ENCODE measurements at places on chromosomes 7 and 10.

DNA sequence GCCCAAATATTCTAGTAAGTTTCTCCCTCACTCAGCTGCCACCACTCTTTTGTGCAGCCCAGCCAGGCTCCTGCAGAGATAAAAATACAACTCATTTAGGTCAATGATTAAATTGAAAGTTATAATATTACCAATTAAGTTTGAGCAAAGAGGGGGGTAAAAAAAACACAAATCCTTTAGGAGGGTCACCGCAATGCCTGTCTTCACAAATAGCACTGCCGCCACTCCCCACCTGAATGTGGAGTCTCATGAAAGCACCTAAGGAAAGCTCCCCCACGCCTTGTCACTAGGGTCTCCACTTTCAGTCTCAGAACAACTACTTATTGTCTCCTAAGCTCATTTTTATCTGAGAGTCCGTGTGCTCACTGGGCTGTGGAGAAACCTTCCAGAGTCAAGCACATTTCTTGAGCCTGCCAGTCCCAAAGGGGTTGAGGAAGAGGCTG lies 148.7 kb downstream of the FGFR2 start:
- DNase-seq, result no peak

DNA sequence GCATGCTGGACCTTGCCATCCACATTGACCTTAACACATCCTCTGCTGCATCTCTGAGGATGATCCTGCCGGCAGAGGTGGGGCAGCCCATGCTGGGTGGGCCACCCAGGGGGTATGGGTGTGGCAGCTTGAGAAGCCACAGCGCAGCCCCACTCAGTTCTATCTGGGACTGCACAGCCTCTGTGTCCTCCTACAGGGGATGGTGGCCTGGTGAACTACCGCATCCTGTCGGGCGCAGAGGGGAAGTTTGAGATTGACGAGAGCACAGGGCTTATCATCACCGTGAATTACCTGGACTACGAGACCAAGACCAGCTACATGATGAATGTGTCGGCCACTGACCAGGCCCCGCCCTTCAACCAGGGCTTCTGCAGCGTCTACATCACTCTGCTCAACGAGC lies 12.2 kb upstream of the C10orf105 start:
- DNase-seq, result no peak

- no peak for DNase-seq
Observed at GRCh38 chr10:7206412-7207100, 204.3 kb downstream of the SFMBT2 start.

DNA sequence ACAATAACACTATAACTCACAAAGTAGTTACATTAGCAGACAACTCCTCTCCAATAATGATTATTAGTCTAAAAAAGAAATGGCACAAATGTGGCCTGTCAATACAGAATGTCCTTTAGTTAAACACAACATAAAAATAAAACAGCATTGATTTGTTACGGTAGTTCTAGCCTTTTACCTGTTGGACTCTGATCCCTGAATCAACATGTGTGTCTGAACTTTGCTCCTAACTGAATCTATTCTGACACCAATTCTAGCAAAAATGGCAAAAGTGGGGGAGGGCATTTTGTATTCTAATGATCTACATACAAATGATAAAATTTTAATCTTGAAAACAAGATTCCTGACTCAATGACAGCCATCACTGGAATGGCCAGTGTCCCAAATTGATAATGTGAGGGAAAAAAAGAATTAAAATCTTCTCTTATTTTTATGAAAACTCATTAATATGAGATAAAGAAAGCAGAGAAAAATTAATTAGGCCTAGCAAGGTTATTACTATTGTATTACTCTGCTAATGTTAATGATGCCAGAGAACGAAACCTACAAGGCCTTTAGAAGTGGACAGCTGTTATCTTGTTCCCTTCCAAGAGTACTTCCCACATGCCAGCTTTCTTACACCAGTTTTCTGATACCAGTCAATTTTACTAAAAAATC lies 30.2 kb downstream of the FRA10AC1 start:
- DNase-seq, result no peak

DNA sequence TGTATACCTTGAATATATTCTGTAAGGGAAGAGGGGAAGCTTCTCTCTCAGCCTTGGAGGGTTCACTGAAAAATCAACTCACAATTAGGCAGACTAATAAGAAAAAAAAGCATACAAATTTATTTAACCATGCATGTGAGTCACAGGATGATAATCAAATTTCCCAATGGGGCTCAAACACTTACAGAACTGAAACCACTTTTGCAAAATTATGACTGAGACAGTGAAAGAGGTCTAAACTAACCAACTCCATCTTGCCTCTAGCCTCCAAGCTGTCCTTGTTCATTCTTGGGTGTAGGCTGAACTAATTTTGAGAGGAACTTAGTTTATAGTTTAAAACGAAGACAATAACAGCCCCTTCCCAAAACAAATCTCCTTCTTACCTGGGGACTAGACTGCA lies 618.3 kb upstream of the AUTS2 start:
- no peak for DNase-seq

GRCh38 chr10:3095373-3096139 lies 28.2 kb downstream of the PFKP start:
- peak; percentile 39 for DNase-seq

GRCh38 chr7:120207037-120207436 lies 65.9 kb upstream of the KCND2 start:
- no peak for DNase-seq

DNA sequence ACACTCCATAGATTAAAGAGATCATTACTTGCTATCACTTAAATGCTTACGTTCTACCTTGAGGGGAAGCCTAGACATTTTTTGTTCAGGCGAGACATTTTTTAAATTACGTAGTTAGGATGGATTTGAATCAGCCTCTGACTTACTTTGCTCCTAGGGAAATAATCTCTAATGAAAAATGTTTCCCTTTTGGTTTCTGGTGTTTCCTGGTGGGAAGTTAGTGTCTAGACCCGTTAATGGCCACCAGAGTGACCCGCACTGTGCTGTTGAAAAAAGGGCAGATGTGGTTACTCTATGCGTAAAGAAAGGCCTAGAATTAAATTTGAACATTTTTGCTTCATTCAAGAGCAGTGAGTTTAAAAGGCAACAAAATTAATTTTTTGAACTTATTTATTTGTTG lies 3.8 kb downstream of the ZNF365 start:
- DNase-seq, result no peak

GRCh38 chr7:89183712-89184111 lies 388.2 kb upstream of the TEX47 start:
- DNase-seq, result no peak

DNA sequence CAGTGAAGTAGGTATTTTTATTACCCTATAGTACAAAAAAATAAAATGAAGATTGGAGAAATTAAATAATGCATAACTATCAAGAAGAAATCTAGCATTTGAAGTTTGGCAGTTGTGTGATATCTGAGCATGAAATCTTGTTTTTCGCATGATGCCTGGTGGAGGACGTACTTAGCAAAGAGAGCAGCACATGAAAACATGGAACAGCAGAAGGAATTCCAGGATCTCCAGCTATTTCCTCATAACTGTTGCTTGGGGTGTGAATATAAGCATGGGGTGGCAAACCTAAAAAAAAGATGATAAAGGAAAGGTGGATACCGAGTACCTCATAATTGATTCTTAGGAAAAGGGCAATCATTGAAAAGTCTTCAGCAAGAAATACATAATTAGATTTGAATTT lies 174.3 kb upstream of the FAM3C start:
- no peak for DNase-seq

- DNase-seq, result no peak
Observed at GRCh38 chr7:44218418-44219201, 17.8 kb downstream of the YKT6 start.

- no peak for DNase-seq
Observed at GRCh38 chr7:89073776-89074175, 278.2 kb upstream of the TEX47 start.

- no peak for DNase-seq
Observed at GRCh38 chr10:48543182-48543844, 61.6 kb downstream of the ARHGAP22 start.

DNA sequence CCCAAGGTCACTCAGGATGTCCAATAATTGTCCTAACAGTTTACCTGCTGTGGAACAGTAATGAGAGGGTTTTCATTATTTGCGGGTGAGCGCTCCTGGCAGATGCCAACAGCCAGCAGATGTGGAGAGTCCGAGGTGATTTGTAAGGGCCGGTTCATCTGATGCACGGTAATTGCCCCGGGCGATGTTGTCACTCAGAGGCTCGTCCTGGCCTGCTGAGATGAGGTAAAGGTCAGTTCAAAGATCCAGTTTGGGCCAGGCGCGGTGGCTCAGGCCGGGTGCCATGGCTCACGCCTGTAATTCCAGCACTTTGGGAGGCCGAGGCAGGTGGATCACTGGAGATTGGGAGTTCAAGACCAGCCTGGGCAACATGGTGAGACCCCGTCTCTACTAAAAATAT lies 16.9 kb downstream of the LHPP start:
- no peak for DNase-seq

GRCh38 chr10:76436981-76437380 lies 1005.6 kb downstream of the LRMDA start:
- DNase-seq, result no peak

- DNase-seq, result peak; percentile 23
Observed at GRCh38 chr7:134992626-134993179, 6.4 kb downstream of the AGBL3 start.

DNA sequence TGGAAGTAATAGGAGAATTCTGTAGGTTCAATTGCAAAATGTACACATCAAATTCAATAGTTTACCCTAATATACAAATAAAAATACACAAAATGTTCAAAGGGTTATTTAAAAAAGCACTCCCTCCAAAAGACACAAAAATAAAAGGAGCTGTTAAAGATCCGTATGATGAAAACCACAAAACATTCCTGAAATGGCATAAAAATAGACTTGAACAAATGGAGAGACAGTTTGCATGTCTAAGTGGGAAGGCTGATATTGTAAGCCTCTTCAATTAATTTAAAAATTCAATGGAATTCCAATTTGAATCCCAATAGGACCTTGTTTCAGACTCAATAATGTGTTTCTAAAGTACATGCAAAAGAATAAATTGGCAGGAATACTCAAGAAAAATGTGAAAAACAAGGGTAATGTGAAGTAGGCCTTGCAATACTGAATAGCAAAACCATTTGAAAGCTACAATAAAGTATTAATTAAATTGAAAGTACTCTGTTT lies 38.0 kb upstream of the INSYN2A start:
- no peak for DNase-seq

GRCh38 chr7:7821517-7821916 lies 103.1 kb upstream of the RPA3 start:
- no peak for DNase-seq

DNA sequence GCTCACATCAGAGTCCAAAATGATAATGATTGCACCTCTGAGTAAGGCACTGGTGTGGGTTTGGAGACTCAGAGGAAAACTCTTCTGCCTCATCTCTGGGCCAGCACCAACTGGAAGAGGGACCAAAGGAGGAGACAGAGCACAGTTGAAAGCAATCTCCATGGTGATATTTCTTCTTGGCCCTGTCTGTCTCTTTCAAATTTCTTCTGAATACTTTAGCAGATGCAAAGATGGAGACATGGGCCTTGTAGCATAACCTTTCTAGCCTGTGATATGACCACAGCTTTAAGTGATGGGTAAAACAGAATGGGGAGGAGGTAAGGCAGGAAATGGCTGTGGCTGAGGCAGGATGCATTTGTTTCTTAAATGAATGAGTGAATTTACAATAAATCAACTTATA lies 12.2 kb upstream of the GIMAP7 start:
- DNase-seq, result no peak

- DNase-seq, result no peak
Observed at GRCh38 chr10:44889834-44890233, 21.3 kb upstream of the TMEM72 start.

- no peak for DNase-seq
Observed at GRCh38 chr10:10758306-10758705, 259.4 kb upstream of the CELF2 start.

DNA sequence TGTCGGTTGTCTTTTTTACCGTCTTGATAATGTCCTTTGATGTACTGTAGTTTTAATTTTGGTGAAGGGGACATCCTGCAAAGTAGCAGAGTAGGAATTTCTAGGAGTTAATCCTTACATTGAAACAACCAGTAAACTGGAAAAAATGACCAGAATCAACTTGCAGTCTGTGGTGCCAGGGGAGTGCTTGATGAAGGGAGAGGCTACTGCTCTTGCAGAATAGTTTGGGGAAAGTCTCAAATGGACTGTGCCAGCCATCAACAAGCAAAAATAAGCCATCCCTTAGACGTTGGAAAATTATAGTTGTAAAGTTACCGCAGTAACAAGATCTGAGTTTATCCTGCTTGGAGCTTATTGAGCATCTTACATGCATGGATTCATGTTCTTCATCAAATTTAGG lies 32.4 kb downstream of the TRIM24 start:
- DNase-seq, result no peak

GRCh38 chr7:76296743-76297740 lies 5.4 kb upstream of the HSPB1 start:
- DNase-seq, result no peak

GRCh38 chr7:24732646-24733413 lies 24.4 kb downstream of the GSDME start:
- no peak for DNase-seq

GRCh38 chr10:104099941-104100340 lies 14.3 kb upstream of the COL17A1 start:
- DNase-seq, result no peak

- no peak for DNase-seq
Observed at GRCh38 chr7:55205124-55205955, 159.8 kb upstream of the LANCL2 start.

DNA sequence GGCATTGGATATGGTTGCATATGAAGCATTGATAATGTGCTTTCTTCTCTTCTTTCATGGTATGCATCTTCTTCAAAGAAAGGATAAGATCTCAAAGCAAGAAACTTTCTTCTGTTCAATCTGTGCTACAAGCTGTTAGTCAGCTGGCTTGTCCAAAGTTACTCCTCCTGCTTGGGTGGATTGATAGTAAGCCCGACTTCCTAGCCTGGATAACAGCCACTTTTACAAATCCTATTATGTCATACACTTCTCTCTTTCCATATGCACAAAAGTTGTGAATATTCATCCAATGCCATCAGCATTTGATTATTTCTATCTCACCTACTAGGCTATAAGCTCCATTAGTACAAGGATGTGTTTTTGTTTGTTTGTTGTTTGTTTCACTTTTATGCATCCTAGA lies 891.0 kb upstream of the SORCS1 start:
- no peak for DNase-seq

- no peak for DNase-seq
Observed at GRCh38 chr7:101941481-101942383, 124.3 kb downstream of the CUX1 start.

- no peak for DNase-seq
Observed at GRCh38 chr10:14837003-14837756, 657 bp downstream of the CDNF start.

GRCh38 chr10:22704942-22705341 lies 9.4 kb downstream of the PIP4K2A start:
- no peak for DNase-seq

GRCh38 chr7:41732843-41733306 lies 30.0 kb upstream of the INHBA start:
- no peak for DNase-seq

DNA sequence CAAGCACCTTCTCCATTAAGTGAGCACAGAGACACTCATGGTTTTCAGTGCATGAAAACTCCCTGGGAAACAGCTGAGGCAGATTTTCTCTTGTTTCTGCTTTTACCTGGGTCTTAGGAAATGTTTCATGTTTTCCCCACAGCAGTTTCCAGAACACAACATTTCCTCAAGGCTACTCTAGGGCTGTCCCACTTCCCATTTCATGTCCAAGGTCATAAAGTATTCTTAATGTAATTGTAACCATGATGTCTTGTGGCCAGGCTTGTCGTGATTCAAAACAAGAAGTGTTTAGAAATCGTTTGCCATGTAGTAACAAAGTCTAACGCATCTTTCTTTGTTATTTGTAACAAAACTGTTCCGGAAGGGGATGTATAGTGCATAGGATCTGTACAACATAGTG lies 83.8 kb upstream of the NRP1 start:
- no peak for DNase-seq
